Body of pancreas (tissue), 4 donors: ENCODE measurements at places on chromosomes 1 and 21. TPM values are rescaled to one million over a fixed set of nuclear protein-coding genes. Genes with fewer than 3 reads are reported as not detected.

- H3K27ac ChIP-seq, result no peak overlapping the region
- no peaks in the 10 kb centered on the region for H3K36me3 ChIP-seq
- no peak overlapping the region for H3K4me3 ChIP-seq
- H3K4me1 ChIP-seq, result no peaks in the 10 kb centered on the region
Measured at GRCh38 chr1:181347495-181348390, 135.6 kb upstream of the CACNA1E start.

DNA sequence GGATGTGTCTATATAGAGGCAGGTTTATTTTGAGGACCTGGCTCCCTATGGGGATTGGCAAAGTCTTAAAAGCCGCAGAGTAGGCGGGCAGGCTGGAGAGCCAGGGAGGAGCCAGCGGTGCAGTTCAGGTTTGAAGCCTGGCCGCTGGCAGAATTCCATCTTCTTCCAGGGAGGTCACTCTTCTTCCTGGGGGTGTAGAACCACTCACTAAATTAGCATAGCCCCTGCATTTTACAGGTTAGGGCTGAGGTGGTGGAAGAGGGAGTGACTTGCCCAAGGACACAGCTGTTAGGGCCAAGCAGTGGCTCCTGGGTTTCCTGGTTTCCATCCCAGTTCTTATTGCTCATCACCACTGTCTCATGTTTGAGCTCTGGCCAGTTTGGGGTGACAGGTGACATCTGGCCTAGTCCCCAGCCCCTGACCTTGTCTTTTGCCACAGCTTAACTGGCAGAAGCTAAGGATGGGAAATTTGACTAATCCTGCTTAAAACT is 1.4 kb downstream of the PINK1 start:
- H3K4me3 ChIP-seq, result peak overlapping the region; percentile 76
- peak overlapping the region; percentile 96 for H3K27ac ChIP-seq
- no peaks in the 10 kb centered on the region for H3K36me3 ChIP-seq
- H3K27me3 ChIP-seq, result no peaks in the 10 kb centered on the region
- DNase-seq, result peak; percentile 73
- H3K4me1 ChIP-seq, result peaks cover 18% of the 10 kb centered on the region

GRCh38 chr1:15501208-15502032 is 22.6 kb downstream of the CASP9 start:
- DNase-seq, result peak; percentile 76
- H3K36me3 ChIP-seq, result no peaks in the 10 kb centered on the region
- H3K27ac ChIP-seq, result no peak overlapping the region
- H3K27me3 ChIP-seq, result no peaks in the 10 kb centered on the region
- H3K4me3 ChIP-seq, result no peak overlapping the region
- peaks cover 20% of the 10 kb centered on the region for H3K4me1 ChIP-seq

The CLEC20A gene
- total RNA-seq, result not detected

- H3K4me1 ChIP-seq, result peaks cover 7% of the 10 kb centered on the region
- no peaks in the 10 kb centered on the region for H3K36me3 ChIP-seq
- H3K27ac ChIP-seq, result no peak overlapping the region
- H3K27me3 ChIP-seq, result no peaks in the 10 kb centered on the region
- no peak for DNase-seq
Measured at GRCh38 chr1:7489586-7489985, 281.5 kb upstream of the VAMP3 start.

DNA sequence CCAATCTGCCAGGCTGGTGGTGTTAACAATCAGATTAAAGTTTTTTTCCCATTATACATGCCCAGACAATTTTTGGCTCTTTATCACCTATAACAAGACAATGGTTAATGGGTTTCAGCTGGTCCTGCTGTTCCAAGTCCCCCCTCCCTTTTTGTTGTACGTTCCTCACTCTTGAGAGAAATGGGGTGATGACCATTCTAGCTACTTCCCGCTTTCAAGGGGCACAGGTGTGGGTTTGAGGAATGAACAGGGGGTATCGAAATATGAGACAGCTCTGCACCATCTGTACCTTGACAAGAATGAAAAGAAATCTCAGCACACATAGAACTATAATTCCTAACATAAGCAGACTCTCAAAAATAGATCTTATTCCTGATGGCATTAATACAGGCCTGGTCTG is 326.8 kb downstream of the PTPRU start:
- H3K4me1 ChIP-seq, result no peaks in the 10 kb centered on the region
- H3K36me3 ChIP-seq, result no peaks in the 10 kb centered on the region
- H3K4me3 ChIP-seq, result no peak overlapping the region
- H3K27ac ChIP-seq, result no peak overlapping the region
- no peak for DNase-seq

- H3K36me3 ChIP-seq, result no peaks in the 10 kb centered on the region
- H3K4me3 ChIP-seq, result no peak overlapping the region
- H3K27ac ChIP-seq, result no peak overlapping the region
- peak; percentile 58 for DNase-seq
Measured at GRCh38 chr1:76336931-76337371, 262.4 kb downstream of the ST6GALNAC3 start.

The SETD4 gene
- 9.9 TPM for total RNA-seq

DNA sequence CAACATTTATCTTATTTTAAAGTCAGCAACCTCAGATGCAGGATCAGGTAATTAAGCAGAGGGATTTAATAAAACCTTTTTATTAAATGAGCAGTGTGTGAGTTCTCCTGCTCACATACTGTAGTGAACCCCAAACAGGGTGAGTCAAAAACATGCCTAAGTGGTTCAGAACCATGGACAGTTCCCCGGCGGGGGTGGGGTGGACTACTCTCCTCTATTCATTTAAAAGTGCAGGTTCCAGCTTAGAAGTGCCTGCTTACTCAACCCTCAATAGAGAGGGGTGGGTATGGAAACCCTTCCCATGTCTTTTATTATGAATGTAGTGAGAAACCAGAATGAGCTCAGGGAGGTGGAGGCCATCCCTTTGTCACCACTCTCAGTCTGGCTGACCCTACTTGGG is 397.9 kb downstream of the HHAT start:
- H3K27ac ChIP-seq, result no peak overlapping the region
- no peaks in the 10 kb centered on the region for H3K36me3 ChIP-seq
- DNase-seq, result no peak
- no peak overlapping the region for H3K4me3 ChIP-seq

The TP73 gene
- total RNA-seq, result 0.26 TPM

The TMPRSS15 gene
- total RNA-seq, result not detected

DNA sequence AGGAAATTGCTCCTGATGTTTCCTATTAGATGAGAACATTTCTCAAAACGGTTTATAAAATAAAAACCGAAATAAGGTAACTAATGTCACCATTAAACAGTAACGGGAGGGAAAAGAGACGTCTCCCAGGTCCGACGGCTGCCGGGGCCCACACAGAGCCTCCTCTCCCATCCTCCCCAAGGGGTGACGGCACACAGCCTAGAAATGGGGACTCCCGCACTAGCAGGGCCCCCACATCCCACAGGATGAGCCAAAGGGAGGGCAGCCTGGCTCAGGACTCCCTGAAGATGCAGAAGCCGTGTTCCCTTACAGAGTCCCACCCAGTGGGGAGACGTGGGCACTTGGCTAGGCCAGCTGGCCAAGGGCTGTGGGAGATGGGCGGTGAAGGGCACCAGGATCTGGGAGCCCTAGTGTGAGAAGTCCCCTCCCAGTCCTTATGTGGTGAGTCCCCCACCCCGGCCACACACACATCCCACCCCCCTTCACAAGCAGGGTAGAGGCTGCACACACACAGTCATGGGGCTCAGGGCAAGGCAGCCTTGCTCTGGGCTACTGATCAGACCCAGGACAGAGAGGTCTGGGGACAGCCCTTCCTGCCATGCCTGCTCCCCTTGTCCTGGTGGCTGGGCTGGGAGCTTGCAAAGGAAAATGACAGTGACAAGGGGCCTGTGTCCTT is 3.3 kb downstream of the KRTAP10-3 start:
- no peaks in the 10 kb centered on the region for H3K36me3 ChIP-seq
- no peak overlapping the region for H3K27ac ChIP-seq
- no peak for DNase-seq

The FCRL5 gene
- 0.52 TPM for total RNA-seq
